ENCODE measurements at places on chromosomes 5 and 9. TPM values are rescaled to one million over a fixed set of nuclear protein-coding genes. Genes with fewer than 3 reads are reported as not detected.

The CBY3 gene
- total RNA-seq, result not detected

The BTNL9 gene
- total RNA-seq, result 14.6 TPM

DNA sequence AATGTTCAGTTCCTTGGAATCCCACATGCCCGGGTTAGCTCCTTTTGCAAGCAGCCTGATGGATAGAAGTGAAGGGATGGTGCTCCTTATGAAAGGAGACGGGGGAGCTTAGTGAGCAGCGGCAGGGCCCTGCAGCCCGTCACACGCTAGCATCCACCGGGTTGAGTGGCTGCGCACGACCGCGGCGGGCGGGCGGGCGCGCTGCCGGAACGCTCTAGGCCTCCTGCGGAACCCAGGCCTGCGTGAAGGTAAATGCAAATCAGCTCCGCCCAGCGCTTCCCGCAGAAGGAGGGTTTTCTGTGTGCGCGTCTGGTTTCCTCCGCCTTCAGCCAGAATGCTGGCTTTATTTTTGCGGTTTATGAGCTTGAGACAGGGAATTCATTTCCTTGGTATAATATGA is 19.8 kb downstream of the IL12B start:
- no peak overlapping the region for H3K27ac ChIP-seq
- no peak overlapping the region for H3K4me3 ChIP-seq
- H3K36me3 ChIP-seq, result no peaks in the 10 kb centered on the region
- no peaks in the 10 kb centered on the region for H3K4me1 ChIP-seq
- DNase-seq, result no peak

- no peaks in the 10 kb centered on the region for H3K4me1 ChIP-seq
- peak within 1 kb of the TSS; percentile 35 for H3K27ac ChIP-seq
- H3K36me3 ChIP-seq, result no peaks in the 10 kb centered on the region
- peaks cover 7% of the 10 kb centered on the region for H3K27me3 ChIP-seq
- H3K4me3 ChIP-seq, result peak within 1 kb of the TSS; percentile 43
These were observed at the start of gene ADRA1B for GRCh38 chr5:159915904-159916840. Gene ADRA1B, plus strand, starts transcription at chr5:159916482. Its CDS starts 424 bp downstream, at chr5:159916906.

GRCh38 chr9:6941501-6941900 is 183.7 kb downstream of the KDM4C start:
- H3K4me1 ChIP-seq, result peaks cover 4% of the 10 kb centered on the region
- DNase-seq, result no peak
- no peak overlapping the region for H3K4me3 ChIP-seq
- no peaks in the 10 kb centered on the region for H3K27me3 ChIP-seq

GRCh38 chr5:83281176-83281575 is 190.4 kb upstream of the VCAN start:
- no peak for DNase-seq
- no peak overlapping the region for H3K27ac ChIP-seq
- no peaks in the 10 kb centered on the region for H3K36me3 ChIP-seq
- H3K27me3 ChIP-seq, result no peaks in the 10 kb centered on the region
- no peak overlapping the region for H3K4me3 ChIP-seq

DNA sequence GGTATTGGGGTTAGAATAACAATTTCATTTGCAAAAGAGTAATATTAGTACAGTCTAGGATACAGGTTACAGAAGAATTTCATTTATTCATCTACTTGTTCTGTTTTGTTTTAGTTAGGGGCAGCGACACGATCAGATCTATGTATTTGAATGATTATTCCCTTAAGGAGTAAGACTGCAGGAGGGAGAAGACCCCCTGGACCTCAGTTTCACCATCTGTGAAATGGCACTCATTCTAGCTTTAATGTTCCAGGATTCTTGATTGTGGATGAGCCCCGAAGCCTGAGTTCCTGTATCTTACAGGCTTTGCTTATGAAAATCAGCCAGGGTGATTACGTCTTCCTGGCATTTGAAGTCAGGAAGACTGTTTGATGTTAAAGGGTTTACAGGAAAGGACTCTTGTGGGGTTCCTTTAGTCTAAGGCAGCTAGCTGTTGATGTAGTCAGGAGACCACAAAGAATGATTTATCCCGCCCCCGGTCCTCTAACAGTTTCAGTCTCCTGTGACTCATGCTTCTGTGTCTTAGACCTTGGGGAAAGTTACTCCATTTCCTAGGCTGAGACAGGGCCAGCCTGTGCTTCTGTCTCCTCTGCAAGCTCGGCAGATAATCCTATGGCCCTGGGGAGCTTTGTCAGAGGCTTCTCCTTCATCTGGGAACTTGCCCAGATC is 11.5 kb downstream of the SMIM3 start:
- peaks cover 28% of the 10 kb centered on the region for H3K4me1 ChIP-seq
- H3K27me3 ChIP-seq, result no peaks in the 10 kb centered on the region
- peak overlapping the region; percentile 42 for H3K27ac ChIP-seq
- no peaks in the 10 kb centered on the region for H3K36me3 ChIP-seq

DNA sequence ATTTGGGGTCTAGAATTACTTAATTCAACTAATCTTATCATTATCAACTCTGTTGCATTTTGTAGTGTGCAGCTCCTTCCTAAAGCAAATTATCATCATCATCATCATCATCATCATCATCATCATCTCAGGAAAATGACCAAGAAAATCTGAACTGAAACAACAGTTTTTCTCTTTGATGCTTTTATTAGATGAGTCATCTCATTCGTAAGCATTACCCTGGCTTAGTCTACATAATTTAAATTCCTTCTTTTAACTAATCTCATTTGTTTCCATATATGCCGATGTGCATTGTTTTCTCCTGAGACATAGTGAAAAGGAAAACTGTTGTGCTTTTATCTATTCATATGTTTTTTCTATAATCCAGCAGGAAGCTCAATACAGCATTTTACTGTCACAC is 173.0 kb upstream of the PDE4D start:
- H3K4me1 ChIP-seq, result no peaks in the 10 kb centered on the region
- H3K27ac ChIP-seq, result no peak overlapping the region
- no peak for DNase-seq
- no peak overlapping the region for H3K4me3 ChIP-seq
- no peaks in the 10 kb centered on the region for H3K36me3 ChIP-seq

- no peak overlapping the region for H3K27ac ChIP-seq
- H3K4me3 ChIP-seq, result no peak overlapping the region
- H3K27me3 ChIP-seq, result no peaks in the 10 kb centered on the region
- no peaks in the 10 kb centered on the region for H3K36me3 ChIP-seq
These were observed 54.7 kb downstream of the GLDC start for GRCh38 chr9:6590772-6591384.
